ENCODE measurements at places on chromosomes 1 and 21.

GRCh38 chr21:31872452-31873274 is at the start of gene HUNK:
TSS of gene HUNK (plus strand) at chr21:31873020. CDS start at chr21:31873675, 655 bp downstream.
- DNase-seq: peak; percentile 34

DNA sequence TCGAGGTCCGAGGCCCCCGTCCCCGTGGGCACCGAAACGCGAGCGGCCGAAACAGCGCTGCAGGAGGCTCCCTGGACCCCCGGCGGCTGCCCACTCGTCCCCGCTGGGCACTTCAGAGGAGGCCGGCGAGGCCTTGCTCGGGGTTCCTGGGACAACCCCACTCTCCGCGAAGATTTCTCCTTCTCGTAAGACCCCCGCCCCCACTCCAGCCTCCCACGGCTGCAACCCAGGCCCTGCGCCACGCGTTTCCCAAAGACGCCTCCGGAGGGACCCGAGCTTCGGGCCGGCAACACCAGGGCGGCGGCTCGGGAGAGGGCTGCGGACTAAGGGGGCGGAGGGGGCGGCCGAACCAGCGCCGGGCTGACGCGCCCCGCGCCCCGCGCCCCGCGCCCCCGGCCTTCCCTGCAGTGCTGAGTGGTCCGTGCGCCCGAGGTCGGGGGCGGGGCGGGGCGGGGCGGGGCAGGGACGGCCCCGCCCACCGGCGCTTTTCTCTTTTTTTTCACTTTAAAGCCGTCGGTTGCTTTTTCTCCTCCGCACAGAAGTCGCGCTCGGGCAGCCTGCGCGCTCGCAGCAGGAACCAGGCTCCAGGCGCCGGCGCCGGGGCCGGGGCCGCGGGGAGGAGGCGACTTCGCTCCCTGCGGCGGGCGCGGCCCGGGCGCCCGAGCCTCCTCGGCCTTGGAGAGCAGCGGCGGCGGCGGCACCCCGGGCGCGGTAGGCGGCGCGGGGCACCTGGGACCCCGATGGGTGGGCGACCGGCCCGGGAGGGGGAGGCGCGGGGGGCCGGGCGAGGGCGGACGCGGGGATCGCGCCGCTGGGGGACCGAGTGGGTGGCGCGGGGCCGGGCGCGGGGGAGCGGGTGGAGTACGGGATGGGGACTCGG is at the start of gene SPSB1:
SPSB1 (plus strand) TSS at position 534 of the 880 bp plus-strand sequence. CDS start 62,998 bp downstream, outside the sequence.
- peak; percentile 74 for DNase-seq

GRCh38 chr1:107669996-107670395 is 295.0 kb downstream of the VAV3 start:
- DNase-seq: no peak

GRCh38 chr1:224565186-224565585 is 50.9 kb upstream of the CNIH3 start:
- DNase-seq: no peak

- no peak for DNase-seq
These were observed 8.4 kb downstream of the CFH start for GRCh38 chr1:196660272-196660671.

DNA sequence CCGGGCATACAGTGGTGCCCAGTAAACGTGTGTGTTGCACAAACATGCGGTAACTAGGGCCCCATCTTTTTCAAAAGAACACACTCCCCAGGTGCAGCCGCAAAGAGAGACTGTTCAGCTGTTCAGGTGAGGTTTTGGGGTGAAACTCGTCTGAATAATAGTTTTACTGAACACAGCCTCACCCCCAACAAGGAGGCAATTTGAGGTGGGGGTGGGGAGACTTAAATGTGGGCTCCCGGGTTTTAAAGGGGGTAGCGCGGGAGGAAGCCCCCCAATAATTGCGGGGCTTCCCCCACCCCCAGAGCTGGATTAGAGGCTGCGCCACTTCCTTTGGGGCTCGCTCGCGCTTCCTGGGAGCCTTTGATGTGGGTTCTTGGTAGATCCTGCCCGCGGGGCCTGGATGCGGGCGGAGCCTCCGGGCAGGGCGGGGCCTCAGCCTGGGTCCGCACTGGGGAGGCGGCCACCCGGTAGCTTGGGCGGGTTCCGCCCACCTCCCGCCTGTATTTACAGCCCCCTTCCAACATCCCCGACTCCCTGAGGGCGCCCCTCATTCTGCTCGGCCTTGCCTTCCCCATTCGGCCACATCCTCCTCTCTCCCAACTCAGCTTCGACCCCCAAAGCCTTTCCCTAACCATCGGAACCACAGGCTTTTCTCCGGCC is 6.4 kb upstream of the EPHA2 start:
- DNase-seq: peak; percentile 73

GRCh38 chr1:199907361-199907760 is 120.1 kb upstream of the NR5A2 start:
- no peak for DNase-seq

DNA sequence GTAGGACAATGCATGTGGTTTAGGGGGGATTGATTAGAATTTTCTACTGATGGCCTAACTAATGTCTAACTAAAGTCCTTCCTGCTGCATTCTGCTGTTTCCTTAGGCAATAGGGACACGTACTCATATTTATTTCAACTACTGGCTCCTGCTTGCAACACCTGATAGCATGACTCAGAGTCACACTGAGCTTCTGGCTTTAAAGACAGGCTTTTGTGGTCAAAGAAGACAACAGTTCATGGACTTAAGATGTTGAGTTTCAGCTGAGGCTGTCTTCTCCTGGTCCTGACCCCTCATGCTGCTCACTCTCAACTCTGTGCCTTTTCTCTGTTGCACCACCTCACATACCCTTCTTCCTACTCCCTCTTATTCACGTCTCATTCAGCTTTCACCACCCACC is 29.1 kb upstream of the TRABD2B start:
- no peak for DNase-seq

DNA sequence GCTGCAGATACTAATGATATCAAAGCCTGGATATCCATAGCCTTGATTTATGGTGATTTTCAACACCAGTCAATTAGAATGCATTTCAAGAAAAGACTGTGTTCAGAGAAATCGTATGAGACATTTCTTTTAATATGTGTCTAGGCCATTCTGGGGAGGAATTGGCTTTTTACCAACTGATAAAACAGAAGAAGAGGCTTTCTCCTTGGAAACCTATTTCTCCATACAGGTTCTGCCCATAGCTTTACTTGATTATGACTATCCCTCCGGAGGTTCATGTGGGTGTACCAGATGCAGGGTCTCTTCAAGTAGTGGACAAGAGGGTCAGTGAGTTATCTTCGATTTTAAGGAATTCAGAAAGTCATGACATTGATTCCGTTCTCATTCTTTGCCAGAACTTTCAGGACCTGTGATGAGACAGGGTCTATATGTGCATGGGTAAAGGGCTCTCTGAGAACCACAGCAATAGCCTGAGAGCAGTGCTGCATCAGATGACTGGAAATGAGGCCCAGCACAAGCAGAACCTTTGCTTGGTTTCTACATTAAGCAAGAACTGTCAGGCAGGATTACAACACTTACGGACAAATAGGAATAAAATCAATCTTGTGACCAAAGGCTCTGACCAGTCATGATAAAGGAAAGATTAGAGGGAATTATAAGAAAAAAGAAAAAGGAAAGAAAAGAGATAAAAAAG is 263.7 kb upstream of the SGIP1 start:
- no peak for DNase-seq

GRCh38 chr1:41723786-41724185 is 194.9 kb downstream of the HIVEP3 start:
- DNase-seq: no peak

- DNase-seq: no peak
These were observed 17.3 kb downstream of the SMAP2 start for GRCh38 chr1:40390857-40391256.

DNA sequence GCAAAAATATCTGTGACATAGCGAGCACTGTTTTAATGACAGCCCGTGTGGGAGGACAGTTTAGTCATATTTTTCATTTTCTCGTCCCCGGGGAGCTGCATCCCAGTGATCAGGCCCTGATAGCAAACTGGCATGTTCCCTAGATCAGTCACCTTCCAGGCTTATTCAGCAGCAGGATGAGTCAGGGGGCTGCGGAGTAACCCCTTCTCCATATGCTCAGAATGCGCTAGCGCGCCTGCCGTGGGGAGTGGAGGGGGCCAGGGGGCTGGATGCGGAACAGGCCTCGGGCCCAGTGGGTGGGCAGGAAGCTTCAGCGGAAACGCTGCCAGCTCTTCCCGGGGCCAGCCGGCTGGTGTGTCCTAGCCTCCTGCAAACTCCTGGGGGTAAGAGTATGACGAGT is 94.0 kb downstream of the KCND3 start:
- no peak for DNase-seq

- DNase-seq: no peak
These were observed 70.6 kb downstream of the LAMC1 start for GRCh38 chr1:183093786-183094298.

GRCh38 chr1:92968138-92969032 is 7.1 kb upstream of the DIPK1A start:
- no peak for DNase-seq

DNA sequence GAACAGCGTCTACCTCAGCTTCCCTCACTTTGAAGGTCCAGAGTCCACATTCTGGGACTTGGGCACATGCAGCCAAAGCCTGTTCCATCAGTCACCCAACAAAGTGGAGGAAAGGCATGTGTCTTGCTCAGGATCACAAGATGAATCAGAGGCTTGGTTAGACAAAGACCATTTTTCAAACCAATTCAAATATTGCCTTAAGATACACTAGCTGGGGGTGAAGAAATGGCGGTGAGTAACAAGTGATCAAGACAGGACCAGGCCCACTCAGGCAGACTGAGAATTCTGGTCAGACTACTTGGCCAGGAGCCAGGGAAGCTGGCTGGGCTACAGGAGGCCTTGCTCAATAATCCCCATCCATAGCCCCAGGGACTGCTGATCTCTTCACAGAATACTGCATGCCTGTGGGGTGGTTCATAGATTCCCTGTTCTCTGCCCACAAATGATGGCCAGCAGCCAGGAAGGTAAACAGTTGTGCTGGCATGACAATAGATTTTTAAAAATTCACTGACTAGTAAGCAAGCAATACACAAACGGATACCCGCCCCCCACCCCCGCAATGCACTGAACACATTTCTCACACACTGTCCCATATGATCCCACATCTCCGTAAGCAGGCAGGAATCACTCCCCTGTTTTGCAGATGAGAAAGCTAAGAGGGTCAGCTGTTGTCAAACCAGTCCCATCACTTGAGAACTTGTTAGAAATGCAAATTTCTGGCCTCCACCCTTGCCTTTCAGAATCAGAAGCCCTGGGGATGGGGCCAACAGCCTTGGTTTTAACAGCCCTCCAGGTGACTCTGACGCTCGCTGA is 27.2 kb downstream of the ERI3 start:
- DNase-seq: no peak

DNA sequence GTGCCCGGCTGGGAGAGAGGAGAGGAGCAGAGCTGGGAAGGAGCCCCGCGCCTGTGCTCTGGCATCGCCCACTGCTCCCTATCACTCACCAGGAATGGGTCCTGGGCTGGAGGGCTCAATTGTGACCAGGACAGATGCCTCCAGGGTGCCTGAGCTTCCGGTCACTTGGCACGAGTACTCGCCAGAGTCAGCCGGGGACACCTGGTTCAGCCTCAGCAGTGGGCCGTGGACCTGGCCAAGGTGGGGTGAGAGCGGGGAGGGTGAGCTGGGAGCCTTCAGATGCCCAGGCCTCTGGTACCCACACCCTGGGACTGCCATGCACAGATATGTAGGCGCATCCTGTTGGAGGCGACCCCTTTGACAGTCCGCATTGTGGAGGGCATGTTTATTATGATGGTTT is 31.1 kb downstream of the LDLRAD2 start:
- DNase-seq: no peak

GRCh38 chr1:213103377-213104306 is 52.6 kb downstream of the RPS6KC1 start:
- DNase-seq: no peak

DNA sequence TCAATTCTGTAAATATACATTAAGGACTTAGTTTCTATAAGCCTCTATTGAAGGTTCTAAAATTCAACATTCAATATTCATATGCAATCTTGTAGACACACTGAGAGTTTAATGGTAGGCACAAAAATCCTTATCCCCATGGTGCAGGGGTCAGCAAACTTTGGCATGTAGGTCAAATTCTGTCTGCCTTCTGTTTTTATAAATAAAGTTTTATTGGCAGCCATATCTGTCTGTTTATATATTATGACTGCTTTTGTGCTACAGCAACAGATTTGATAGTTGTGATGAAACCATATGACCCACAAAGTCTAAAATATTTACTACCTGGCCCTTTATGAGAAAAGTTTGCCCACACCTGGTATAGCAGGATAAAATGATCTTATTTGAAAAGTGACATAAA is 91.2 kb upstream of the PPIH start:
- no peak for DNase-seq

- DNase-seq: no peak
These were observed 6.4 kb downstream of the BCAR3 start for GRCh38 chr1:93675271-93675670.

GRCh38 chr1:106727171-106727570 is 329.3 kb upstream of the PRMT6 start:
- no peak for DNase-seq

GRCh38 chr1:72432645-72433267 is 150.4 kb upstream of the NEGR1 start:
- DNase-seq: no peak

GRCh38 chr1:102899935-102900334 is 208.4 kb downstream of the COL11A1 start:
- no peak for DNase-seq

DNA sequence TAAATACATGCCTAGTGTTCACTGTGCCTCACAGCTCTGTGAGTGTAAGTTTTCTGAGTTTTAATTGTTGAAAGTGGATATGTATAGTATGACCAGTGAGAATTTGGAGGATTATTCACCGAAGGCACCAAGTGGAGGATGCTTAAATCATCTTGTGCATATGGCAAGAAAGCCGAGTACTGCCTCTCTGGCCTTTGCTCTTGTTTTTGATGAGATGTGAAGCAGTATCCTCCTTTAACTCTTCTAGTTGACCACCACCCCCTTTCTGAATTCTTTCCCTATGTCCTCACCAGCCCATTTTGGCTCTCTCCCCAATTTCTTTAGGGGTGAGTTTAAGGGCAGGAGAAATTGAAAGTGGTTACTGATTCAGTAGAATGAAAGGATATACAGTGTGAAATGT is 130.4 kb downstream of the SYT2 start:
- DNase-seq: no peak

DNA sequence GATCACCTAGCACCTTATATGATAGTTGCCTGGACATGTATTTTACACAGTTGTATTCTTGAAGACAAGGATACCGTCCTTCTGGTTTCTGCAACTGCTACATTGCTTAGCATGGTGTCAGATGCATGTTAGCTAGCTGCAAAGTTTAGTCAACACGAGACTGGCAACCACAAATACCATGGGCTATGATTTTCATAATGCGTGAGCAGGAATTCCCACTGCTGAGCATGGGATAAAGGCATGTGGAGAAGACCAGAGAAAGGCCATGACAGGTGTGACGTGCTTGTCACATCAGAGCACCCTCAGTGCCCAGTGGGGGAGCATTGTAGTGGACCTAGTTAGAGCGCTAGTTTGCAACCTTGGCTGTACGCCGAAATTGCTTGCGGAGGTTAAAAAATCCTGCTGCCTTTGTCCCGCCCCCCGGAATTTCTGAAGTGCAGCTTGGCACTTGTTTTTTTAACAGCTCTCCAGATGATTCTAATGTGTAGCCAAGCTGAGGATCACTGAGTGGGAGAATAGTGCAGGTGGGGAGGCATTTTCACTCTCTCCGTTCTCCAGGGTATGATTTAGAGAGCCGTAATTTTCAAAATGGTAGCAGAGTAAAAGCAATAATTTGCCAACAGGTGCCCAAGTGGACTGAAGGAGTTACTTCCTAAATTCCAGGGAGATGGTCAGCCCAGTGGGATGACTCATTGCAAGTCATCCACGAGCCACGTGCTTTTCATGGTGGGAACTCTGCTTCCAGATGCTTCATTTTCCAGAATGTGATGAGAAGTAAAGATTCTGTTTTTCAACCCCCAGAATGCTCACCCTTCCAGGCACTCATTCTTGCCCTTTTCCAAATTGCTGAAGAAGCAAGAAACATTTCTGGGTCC is 81.0 kb downstream of the CNIH3 start:
- no peak for DNase-seq
